ENCODE measurements at places on chromosomes 6 and 20.

DNA sequence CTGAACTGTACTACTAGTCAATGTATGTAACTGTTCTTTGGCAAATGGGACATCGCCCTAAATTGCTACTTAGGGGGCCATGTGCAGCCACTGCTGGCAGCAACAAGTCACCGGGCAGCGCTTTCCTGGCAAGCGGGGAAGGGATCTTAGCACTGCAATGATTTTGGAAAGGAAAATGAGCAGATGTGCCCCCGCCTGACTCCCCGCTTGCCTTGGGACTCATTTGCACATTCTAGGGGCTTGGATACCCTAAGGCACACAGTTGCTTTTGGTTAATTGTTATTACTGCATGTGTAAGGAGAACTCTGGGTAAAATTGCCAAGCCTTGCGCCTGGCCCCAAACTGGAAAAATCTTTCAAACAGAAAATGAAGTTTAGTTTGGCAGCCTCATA is 32.2 kb downstream of the CD83 start:
- DNase-seq, result no peak

- DNase-seq, result no peak
Measured at GRCh38 chr6:72849346-72849745, 227.5 kb downstream of the KCNQ5 start.

DNA sequence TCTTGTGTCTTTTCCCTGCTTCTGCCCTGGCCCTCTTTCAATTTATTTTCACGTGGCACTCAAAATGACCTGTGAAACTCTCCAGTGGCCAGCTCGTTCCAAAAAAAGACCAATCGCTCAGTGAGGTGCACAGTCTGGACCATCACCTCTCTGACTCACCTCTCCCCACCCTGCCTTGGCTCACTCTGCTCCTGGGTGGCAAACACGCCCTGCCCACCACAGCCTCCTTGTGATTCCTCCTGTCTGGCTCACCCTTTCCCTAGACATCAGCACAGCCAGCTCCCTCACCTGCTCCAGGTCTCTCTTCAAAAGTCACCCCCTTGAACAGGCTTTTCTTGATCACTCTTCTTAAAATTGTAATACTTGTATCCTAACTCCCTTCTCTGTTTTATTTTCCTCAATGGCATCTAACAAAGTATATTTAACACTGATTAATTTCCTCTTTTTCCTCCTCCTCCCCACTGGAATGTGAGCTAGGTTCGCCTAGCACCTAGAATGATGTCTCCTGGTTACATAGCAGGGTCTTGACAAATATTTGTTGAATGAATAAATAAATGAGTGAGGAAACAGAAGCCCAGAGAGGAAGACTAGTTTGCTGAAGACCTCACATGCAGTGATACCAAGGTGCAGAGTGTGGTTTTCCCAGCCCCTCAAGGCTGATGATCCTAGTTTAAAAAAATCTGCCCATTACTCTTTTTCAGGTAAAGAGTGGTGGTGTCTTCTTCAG is 109.0 kb downstream of the GJA10 start:
- no peak for DNase-seq

DNA sequence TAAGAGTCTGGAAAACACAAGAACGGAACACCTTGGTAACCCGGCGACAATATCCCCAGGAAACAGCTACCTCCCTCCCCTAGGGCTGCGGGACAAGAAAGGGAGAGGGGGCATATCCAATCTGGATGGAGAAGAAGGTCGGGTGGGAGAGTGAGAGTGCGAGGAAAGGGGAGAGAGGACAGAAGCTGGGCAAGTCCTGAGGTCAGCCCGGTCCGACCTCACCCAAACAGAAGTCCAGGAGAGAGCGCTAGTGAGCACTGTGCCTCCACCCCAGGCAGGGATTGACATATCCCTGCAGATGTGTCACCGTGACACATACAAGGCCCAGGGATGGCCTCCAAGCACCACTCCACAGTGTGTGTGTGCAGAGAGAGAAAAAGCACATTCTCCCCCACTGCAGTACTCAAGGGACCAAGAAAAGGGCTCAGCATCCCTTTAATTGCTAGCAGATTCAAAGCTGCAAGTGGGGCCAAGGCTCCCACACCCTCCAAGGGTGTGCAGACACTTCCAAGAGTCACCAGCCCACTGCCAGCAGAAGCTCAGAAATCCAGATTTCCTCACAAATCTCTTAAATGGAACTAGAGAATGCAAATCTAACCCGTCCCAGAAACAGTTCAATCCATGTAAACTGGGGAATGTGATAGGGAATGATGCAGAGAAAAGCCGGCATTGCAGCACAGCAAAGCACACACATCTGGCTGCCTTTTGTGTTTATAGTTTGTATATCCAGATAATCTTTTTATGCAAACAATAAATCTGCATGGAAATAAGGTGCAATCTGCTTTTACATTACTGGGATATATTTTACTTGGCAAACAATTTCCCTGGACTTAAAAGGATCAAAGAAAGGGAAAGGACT is 3.1 kb downstream of the PXDC1 start:
- peak; percentile 49 for DNase-seq

- no peak for DNase-seq
Measured at GRCh38 chr6:133630651-133631050, 258.3 kb upstream of the TCF21 start.

All from MM.1S (cell line).